ENCODE measurements at places on chromosomes 12 and 14. TPM values are rescaled to one million over a fixed set of nuclear protein-coding genes. Genes with fewer than 3 reads are reported as not detected.

BBOF1 gene
- total RNA-seq = 7.2 TPM

VRK1 gene
- total RNA-seq = 27.9 TPM

CCDC177 gene
- not detected for total RNA-seq

M6PR gene
- 168 TPM for total RNA-seq

GLT1D1 gene
- total RNA-seq = not detected

HHIPL1 gene
- 0.83 TPM for total RNA-seq

ATP23 gene
- total RNA-seq = 6.8 TPM

AGAP2 gene
- 0.33 TPM for total RNA-seq

TCL1B gene
- not detected for total RNA-seq

NGB gene
- not detected for total RNA-seq

KITLG gene
- total RNA-seq = 26.2 TPM

CKB gene
- total RNA-seq = 8.7 TPM

Data from mammary epithelial cell (primary cell).